ENCODE measurements at places on chromosomes 7 and 10.

DNA sequence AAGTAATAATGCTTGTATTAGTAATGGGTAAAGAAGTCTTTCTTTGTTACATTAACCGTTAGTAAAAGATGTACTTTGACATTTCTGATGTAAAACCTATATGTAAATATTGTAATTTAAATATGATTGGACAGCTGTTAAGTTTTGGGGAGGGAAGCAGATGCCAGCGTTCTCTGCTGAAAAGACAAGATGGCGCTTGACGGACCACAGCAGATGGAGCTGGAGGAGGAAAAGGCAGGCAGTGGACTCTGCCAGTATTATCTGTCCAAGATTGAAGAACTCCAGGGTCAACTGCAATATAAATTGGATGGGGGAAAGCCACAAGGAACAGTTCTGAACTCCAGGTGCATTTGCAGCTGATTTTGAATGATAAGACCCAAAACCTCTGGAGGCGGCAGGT lies 86.9 kb downstream of the ZNRF2 start:
- DNase-seq = no peak

GRCh38 chr10:52357971-52358370 lies 43.9 kb downstream of the DKK1 start:
- no peak for DNase-seq

DNA sequence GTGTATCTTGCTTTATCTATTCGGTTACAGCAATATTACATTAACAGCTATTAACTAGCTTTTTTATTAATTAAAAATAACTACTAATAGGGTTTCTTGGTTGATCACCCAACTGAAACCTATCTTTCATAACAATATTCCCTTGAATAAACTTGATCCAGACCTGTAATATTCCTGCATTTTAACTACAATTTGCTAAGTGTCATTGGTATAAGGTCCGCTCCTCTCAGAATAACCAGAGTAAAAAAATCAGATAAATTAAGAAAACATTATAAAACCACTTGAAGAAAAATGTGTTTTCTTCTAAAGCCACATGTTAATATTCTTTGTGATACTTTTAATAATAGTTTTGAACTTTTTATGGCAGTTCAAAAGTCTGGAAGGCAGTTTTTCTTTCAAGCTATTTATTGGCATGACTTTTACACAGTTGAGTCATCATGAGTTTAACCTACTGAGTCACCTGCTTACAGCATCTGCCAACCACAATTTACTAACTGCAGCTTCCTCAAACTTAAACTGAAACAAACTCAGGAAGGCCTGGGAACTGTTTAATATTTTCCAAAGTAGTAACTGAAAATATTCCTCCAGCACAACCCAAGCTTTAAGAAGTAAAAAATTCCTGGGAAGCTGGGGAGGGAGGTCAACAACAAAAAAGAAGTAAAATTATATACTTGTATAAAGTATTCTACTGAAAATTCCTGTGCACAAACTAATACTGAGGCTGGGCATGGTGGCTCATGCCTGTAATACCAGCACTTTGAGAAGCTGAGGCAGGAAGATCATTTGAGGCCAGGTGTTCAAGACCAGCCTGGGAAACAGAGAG lies 103.2 kb downstream of the NRBF2 start:
- peak; percentile 94 for DNase-seq

GRCh38 chr10:76928565-76928964 lies 709.0 kb downstream of the KCNMA1 start:
- DNase-seq = no peak

DNA sequence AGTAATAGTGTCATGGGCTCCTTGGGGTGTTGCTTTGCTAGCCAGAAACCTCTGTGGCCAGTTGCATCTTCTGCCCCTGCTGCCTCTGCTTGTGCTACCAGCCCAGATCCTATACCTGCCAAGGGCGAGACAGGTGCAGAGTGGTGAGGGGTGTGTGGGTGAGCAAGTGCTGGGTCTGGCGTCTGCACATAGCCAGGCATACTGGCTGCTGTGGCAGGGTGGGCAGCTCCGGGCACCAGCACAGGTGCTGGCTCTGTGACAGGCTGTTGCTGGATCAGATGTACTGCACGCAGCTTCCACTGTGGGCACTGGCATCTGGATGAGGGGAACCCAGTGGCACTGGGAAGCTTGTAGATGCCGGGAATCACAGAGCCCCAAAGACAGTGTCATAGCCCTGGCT lies 148.4 kb downstream of the NXPH1 start:
- no peak for DNase-seq

- DNase-seq = no peak
These were observed 78.8 kb downstream of the DNMBP start for GRCh38 chr10:99930731-99931550.

DNA sequence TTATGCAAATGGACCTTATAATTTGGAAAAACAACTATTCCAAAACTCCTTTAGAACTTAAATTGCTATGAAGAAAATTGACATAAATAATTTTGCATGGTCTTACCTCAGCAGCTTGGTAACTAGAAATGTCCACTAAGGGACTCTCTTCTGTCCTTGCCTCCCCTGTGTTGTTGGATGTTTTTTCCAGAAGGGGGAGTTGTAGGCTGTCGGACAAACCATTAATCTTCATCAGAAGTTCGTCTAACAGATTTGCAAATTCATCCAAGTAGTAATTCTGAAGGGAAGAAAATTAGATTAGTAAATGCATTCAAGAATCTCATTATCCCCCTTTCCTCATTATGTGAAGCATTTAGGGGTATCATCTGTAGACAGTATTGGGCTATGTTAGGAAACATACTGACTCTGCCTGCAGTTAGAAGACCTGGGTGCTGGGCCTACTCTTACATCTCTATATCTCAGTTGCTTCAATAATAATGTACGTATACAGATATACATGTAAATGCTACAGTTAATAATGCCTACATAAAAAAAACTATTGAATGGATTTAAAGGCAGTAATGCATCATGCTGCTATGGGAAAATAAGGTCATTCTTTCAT lies 155.6 kb downstream of the PKD1L1 start:
- DNase-seq = peak; percentile 16

DNA sequence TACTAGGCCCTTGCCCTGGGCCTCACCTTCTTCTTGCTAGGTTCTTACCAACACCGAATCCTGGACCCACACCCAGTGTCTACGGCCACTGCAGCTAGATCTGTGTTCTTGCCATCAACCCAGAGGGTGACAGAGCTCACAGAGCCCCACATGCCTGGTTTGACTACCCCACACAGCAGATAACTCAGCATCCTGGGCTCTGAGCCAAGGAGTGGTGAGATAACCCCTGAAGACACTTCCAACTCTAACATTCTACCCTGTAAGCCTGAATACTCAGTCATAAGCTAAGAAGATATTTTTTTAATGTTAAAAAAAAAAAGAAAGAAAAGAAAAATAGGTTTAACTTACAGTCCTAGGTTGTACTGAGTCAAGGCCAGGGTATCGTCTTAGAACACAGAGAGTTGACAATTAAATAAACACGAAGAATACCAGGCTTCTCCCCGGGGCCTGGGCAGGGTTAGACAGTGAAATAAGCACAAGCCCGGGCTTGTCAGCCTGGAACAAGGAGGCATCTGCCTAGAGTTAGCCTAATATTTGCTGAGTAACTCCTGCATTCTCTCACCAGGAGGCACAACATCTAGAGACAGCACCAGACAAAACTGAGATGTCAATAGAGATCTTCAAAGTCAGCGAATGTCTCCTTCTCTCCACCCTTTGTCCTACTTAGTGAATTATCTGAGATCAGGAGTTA lies 556.5 kb upstream of the LRRN3 start:
- DNase-seq = peak; percentile 44

DNA sequence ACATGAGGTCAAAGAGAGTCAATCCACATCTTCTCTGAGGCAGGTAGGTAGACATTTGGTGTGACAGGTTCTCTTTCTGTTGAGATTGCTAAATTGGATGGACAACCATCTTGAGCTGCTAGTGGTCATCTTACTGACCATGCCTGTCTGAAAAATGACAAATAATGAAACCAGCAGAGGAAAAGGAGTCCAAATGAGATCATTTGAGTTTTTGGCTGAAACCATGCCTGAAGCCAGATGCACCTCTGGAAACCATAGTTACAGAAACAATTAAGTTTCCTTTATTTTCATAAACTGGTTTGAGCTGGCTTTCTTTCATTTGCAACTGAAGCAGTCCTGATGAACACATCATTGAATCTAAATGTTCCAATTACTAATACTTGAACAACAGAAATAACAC lies 100.6 kb downstream of the ZNF438 start:
- DNase-seq = no peak

- peak; percentile 56 for DNase-seq
These were observed 149.8 kb upstream of the HDAC9 start for GRCh38 chr7:18345641-18346234.

DNA sequence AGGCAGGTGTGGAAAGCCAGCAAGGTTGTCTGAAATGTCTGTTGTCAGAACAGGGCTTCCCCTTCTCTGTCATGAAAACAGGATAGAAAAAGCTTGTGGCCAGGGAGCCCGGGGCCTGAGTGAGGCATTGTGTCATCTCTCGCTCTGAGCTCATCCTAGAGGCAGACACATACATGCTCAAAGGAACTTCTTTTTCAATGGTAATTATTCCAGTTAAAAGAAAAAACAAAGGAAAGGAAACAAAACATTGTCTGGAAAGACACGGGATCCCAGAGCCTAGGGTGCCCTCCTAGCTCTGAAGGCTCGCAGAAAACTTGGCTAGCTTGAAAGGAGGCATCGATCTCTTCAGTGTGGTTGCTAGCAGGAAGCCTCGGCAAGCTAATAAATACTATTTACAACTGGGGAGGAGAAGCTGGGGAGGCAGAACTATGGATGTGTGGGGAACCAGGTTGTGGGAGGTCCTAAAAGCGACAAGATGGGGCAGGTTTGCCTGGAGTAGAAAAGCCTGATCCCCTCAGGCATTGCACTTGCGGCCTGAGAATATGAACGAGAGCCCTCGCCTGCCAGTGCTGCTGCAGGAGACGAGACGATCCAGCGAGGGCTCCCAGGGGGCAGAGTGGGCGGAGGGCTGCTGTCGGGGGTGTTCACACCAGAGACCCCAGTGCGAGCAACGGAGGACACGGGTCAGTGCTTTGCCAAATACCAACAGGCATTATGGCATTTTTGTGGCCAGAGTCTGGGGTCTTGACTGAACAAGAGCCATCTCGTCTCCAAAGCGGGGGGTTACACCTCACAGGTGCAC lies 32.8 kb upstream of the DGKI start:
- peak; percentile 74 for DNase-seq

GRCh38 chr10:10295537-10295936 lies 722.1 kb upstream of the CELF2 start:
- DNase-seq = no peak

GRCh38 chr7:50756180-50756579 lies 26.5 kb downstream of the GRB10 start:
- DNase-seq = no peak

- DNase-seq = peak; percentile 82
These were observed 35.5 kb downstream of the TMEM270 start for GRCh38 chr7:73896454-73896853.

DNA sequence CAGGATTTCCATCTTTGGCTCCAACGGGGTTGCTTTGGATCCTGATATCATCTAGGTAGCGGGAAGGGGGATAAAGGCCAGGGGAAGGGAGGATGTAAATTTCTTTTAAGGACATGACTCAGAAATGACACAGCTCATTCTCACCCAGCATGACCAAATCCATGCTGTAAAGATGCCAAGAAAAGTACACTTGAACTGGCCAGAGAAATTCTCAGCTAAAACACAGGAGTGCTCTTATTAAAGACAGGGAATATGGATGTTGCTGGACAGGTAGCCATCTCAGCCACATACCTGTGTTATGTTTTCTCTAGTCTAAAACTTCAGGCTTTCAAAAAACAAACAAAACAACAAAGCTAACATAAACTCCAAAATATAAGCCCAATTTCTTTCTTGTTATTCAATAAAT lies 68.3 kb downstream of the NAMPT start:
- DNase-seq = peak; percentile 99

DNA sequence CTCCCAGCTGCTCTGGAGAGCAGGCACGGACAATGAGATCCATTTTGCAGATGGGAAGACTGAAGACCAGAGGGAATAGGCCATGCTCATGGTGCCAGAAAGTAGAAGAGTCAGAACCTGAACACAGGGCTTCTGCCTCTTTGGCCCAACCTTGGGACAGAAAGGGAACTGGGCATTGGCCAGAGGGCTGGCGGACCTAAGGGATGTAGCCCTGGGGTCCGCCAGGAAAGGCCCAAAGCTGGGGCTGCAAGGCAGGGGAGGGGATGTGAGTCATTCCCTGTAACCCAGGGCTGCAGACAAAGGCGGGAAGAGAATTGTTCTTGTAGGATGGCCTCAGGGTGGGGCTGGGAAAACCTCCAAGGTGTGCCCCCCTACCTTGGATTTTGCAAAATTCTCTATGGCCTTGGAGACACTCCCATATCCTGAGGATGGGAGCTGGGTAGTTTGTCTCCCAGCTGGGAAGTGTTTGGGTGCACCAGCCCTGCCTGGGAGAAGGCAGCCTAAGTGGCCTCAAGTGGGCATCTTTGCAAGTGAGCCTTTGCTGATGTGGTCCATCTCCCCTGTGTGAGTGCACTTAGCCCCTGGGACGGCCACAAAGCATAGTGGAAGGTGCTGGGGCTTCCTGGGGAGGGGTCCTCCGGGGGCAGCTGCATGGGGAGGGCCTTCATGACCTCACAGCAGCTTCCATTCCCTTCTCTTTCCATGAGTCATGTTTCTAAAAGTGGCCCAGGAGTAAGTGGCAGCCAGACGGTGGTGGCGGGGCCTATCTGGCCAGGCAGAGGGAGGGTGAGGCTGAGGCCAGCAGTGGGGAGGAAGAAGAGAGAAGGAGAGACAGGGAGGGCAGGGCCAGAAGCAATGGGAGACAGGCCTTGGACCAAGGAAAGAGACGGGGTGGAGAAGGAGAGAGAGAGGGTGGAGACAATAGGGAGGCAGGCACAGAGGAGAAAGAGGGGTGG lies 9.2 kb downstream of the AQP1 start:
- peak; percentile 23 for DNase-seq

DNA sequence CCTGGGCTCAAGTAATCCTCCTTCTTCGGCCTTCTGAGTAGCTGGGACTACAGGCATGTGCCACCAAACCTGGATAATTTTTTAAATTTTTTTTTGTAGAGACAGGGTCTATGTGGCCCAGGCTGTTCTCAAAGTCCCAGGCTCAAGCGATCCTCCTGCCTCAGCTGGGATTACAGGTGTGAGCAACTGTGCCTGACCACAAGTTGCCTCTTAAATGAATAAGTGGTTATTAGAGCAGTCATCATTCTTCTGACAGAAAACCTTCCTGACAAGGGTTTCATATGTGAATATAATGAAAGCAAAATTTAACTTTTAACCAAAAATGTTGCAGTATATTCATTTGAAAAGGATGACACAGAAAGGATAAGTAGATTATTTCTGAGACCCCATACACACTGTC lies 532.5 kb downstream of the GRM8 start:
- no peak for DNase-seq

DNA sequence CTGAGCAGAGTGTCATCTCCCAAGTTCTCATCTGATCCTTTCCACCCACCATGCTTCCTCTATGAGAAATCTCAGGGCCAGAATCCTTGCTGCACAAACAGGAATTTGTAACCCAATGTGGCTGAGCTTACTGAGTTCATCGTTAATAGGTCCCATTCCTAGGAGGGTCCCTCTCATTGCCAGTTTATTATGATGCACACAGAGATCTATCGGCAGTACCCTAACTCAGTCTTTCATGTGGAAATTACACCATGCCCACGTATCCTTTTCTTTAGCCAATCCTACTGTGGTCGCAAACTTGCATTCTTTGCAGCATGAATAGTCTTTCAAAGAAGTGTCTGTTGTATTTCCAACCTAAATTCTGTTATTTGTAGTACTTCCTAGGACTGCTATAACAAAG lies 12.1 kb downstream of the TMEM236 start:
- no peak for DNase-seq

- no peak for DNase-seq
These were observed 52.5 kb upstream of the COMTD1 start for GRCh38 chr10:75288140-75288711.

- no peak for DNase-seq
These were observed 471.7 kb downstream of the GRM8 start for GRCh38 chr7:126780993-126781392.

- DNase-seq = no peak
These were observed 433.2 kb downstream of the TNS3 start for GRCh38 chr7:47148536-47149207.
